ENCODE measurements at places on chromosomes 5 and 9.

DNA sequence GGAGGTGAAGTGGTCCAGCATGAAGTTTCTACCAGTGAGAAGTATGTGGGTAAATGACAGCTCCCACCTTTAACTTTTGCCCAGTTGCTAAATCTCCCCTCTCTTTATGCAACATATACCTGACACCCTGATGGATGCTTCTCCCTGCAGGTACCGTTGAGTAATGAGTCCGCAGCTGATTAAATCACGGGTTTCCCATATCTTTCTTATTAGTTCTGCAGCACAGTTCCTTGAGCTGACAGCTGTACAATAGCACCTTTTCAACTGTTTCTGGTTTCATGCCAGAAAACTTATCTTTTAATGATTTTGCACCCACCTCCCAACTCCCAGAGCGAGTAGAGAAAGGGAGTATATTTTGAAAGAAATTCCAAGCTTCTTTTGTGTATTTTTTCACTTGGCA is 161.0 kb upstream of the TUT7 start:
- no peak for DNase-seq

GRCh38 chr9:97307091-97307490 is 368 bp upstream of the CCDC180 start:
- no peak for DNase-seq

GRCh38 chr5:179866241-179867078 is 7.8 kb upstream of the MRNIP start:
- DNase-seq, result no peak

DNA sequence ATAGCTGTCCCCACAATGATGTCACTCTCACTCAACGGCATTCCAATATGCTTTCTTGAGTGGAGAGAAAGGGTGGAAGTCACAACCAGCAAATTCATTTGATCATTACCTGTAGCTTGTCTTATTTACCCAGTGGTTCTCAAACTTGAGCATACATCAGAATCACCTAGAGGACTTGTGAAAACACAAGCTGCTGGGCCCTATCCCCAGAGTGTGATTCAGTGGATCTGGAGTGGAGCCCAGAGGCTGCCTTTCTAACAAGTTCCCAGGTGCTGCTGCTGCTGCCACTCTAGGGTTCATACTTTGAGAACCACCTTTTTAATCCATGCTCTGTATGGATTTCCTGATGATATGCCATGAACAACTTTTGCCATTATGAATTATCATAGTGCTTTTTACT is 94.7 kb downstream of the KLHL3 start:
- no peak for DNase-seq

GRCh38 chr9:9041756-9042155 is 1242.2 kb upstream of the DMAC1 start:
- DNase-seq, result no peak

- no peak for DNase-seq
These were observed 762 bp upstream of the ST6GALNAC4 start for GRCh38 chr9:127917603-127918002.

- DNase-seq, result no peak
These were observed 246.7 kb downstream of the ADAMTSL1 start for GRCh38 chr9:18720691-18721090.

All from AML-193 (cell line).